ENCODE measurements at places on chromosomes 6 and 20. TPM values are rescaled to one million over a fixed set of nuclear protein-coding genes. Genes with fewer than 3 reads are reported as not detected.
A peak's percentile ranks its signal among the peaks of the same experiment; 100 is the strongest.

The LRRC73 gene
- total RNA-seq = 1.2 TPM

DNA sequence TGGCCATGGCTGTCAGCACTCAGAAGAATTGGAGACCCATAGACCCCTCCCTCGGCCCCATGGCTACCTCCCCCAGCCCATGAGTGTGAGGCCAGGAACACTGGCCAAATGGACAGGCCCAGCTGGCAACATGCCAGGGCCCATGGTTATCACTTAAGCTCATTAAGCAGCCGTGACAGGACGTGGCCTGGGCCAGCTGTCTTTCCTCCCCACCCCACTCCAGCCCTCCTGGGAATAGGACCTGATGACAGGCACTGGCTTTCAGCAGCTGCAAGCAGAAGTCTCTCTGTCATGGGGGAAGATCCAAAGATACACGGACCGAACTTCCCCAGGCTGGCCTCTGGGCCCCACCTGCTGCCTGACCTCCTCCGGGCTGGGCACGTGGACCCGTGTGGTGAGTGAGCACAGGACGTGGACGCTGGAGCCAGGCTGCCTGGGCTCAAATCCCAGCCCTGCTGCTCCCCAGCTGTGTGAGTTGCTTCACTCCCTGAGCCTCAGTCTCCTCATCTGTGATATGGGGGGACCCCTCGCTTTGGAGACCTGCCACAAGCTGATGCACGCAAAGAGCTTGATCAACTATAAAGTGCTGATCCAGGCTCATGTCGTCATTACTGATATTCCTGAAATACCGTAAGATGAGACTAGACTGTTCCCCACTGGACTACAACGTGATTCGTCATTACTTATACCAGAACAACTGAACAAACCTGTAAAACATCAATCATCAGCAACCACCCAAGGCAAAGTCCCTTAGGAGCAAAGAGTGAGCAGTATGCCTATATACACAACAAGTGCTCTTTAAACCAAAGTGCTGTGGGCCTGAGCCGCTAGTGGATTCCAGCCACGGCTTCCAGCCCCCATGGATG lies 22.0 kb upstream of the VSTM2L start:
- DNase-seq = peak; percentile 95

DNA sequence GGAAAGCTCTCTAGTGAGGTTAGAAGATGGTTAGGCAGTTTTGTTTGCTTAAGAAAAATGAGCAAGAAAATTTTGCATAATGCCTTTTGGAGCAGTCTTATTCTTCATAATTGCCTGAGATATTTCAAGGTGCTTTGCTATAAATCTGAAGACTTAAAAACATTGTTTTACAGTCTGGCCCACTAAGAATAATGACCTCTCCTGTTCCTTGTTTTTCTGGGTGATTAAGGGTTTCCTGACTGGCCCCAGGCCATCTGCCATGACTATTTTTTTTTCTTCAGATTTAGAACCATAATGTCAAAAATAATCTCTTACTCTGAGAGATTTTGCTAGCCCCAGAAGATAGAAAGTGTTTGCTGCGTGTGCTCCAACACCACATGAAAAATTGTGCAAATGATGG lies 72.3 kb upstream of the CENPW start:
- no peak for DNase-seq

DNA sequence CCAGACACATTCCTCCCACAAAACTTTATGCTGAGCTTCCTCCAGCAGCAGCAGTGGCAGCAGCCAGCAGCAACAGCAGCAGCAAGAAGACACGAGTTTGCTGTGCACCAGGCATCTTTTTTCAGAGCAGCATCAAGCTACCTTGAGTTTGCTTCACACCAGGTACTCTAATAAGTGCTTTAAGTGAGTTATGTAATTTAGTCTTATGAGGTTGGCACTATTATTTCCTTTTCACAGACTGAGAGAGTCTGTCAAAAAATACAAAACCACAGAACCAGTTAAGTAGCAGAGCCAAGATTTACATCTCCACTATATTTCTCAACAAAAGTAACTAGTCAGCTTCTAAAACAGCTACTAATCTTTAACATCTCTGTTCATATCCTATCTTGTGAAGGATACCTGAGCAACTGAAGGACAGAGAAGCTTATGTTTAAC lies 23.7 kb downstream of the RANBP9 start:
- no peak for DNase-seq

The SPAG4 gene
- 5.0 TPM for total RNA-seq

The FAM162B gene
- total RNA-seq = not detected

GRCh38 chr20:48262466-48262865 lies 477.2 kb upstream of the SULF2 start:
- DNase-seq = no peak

GRCh38 chr6:109628158-109629000 lies 62.6 kb downstream of the AK9 start:
- DNase-seq = no peak

- DNase-seq = peak; percentile 69
Measured at GRCh38 chr6:52994839-52995088, 320 bp downstream of the GSTA4 start.

GRCh38 chr20:23148731-23149570 lies 62.8 kb upstream of the CD93 start:
- DNase-seq = no peak

The VSTM2L gene
- total RNA-seq = 15.9 TPM

DNA sequence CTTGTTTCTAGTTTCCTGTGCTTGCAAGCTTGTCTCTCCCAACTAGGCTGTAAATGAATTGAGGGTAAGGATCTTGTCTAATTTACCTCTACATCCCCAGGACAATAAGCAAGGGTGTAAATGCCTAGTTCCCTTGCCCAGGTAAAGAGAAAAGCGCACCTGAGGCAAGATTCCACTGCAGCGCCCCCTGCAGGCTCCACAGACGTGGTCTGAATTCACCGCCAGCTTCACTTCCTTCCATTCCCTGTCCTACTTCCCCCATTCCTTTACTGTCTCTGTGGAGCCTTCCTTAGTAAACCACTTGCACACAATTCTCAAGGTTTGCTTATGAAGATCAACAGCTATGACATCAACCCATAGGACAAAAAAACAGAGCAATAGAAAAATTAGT lies 42.3 kb downstream of the ANKEF1 start:
- no peak for DNase-seq

The DCDC2 gene
- total RNA-seq = not detected

GRCh38 chr20:23106271-23106851 lies 20.2 kb upstream of the CD93 start:
- no peak for DNase-seq

The ENPP4 gene
- 3.1 TPM for total RNA-seq

The CAGE1 gene
- total RNA-seq = not detected

The ZNF831 gene
- total RNA-seq = not detected

- DNase-seq = no peak
Measured at GRCh38 chr6:16413399-16413798, 175.0 kb downstream of the GMPR start.

DNA sequence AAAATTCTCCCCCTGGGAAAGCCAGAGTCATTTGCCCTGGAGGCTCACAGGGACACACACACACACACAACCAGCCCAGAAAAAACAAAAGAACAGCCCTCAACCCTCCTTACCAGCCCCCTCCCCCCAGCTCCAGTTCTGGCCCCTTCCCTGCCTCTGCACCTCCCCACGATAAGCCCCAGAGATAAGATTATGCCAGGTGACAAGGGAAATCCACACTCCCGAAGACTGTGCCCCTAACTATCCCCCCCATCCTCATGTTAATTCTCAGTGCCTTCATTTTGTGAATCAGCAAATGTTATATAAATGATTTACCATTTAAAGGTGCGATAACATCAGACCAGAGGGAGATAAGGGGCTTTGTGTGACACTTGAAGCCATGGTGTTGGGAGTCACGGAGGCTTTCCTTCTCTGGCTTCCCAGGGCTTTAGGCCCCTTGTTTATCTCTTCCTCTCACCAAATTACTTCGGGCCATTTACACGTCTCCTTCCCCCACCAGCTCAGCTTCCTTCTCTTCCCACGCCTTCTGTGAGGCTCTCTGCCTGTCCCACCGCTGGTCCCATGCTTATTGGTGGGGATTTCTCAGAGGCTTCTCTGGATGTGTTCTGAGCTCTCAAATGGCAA lies 12.5 kb upstream of the FOXC1 start:
- DNase-seq = no peak

DNA sequence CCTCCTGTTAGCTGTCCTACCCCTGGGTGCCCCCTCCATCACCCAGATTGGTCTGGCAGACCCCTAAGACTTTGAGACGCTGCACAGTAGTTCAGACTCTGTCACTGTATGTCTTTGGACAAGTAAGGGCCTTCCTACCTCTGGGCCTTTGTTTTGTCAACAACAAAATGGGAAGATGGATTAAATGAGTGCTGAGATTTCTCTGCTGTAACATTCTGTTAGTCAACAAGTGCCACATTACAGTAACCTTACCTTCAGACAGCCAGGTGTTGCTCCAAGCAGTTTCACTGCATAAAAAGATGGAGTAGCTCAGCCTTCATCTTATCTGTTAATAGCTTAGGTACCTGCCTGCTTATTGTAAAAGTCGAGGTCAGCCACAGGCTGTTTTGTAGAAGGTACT lies 16.0 kb downstream of the CHMP4B start:
- no peak for DNase-seq

GRCh38 chr6:57198926-57199636 lies 23.0 kb downstream of the RAB23 start:
- no peak for DNase-seq

DNA sequence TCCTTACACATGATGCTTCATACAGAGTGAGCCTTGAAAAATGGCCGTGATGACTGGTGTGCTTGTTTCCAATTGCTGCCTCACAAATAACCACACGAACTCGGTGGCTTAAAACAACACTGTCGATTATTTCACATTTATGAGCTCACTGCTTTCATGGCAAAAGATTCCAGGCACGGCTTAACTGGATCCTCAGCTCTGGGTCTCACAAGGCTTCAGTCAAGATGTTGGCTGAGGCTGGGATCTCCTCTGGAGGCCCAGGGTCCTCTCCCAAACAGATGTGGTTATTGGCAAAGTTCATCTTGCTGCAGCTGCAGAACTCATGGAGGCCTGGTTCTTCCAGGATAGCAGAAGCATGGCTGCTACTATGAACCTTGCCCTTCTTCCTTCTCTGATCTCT lies 144.6 kb downstream of the TFAP2C start:
- DNase-seq = no peak

- no peak for DNase-seq
Measured at GRCh38 chr6:133227344-133227743, 13.8 kb upstream of the EYA4 start.

GRCh38 chr6:35044761-35045421 lies 96.2 kb downstream of the TCP11 start:
- no peak for DNase-seq

DNA sequence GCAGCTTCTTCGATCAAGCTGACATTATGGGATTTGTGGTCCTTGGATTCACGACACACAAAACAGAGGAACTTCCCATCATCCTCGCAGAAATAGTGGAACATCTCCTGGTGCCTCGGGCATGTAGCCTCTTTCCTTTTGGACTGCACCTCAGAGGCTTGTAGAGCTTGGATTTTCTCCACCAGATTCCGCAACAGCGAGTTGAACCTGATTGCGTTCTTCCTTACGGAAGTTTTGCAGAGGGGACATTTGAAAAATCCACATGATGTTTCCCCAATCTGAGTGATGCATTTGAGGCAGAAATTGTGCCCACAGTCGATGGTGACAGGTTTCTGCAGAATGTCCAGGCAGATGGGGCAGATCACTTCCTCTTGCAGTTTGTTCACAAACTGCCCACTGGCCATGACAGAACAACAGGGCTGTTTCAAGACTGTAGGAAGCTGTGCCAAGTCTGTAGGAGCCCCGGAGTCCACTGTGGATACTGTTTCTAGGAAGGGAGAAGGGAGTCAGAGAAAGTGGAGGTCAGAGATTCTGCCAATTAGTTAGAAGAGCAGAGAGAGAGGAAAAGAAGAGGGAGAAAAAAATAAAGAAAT lies 392 bp downstream of the TRIM31 start:
- DNase-seq = no peak

- no peak for DNase-seq
Measured at GRCh38 chr6:111294374-111294967, 188.5 kb downstream of the REV3L start.

DNA sequence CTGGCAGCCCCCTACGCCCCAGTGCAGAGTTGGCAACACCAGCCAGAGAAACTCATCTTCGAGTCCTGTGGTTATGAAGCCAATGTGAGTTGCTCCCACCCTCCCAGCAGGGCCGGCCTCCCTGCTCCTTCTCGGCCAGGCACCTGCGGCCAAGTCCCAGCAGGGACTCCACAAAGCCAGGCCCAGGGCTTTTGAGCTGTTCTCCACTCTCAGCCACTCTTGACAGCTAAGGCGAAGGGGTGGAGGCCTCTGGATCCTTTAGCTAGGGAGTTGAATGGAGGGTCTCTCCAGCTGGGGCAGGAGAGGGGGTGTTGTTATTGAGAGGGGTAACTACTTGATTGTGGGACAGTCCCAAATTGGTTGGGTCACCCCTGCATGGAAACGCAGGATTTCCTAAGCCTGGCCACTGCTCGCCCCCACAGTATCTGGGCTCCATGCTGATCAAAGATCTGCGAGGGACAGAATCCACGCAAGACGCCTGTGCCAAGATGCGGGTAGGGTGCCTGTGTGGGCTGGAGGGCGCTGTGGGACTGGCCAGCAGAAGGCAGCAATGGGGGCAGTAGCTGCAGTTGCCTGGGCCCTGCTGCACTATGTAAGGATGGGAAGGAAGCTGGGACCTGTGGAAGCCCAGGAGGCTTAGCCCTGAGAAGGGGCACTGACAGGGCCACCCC lies 58.3 kb downstream of the TCP11 start:
- DNase-seq = no peak

DNA sequence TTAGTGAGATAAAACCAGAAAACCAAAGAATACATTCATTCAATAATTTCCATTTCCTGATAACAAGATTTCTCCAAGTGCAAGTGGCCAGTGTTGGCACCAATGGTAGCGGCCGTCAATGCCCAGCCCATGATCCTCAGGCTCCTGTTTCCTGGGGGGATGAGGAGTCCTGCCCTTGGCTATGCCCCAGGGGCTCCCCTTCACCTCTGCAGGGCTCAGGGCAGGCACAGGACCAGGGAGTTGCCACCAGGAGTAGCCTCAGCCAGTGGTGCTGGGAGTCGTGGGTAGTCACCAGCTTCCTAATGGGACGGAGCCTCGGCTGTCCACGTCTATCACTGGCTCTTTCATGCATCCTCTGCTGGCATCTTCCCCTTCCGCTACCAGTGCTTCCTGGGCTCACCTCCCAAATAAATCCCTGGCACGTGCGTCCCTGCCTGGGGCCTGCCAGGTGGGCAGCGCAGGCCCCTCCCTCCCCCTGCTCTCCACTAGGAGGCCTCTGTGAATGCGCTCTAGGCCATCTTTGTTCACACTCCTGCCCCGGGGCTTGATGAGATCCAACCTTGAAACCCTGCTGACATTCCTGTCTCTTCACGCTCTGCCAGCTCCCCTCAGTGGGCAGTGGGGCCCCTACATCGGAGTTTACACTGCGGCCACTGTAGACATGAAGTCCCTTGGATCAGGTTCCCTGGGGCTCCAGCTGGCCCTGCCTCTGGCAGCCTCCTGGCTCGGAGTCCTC lies 215.7 kb downstream of the SYNDIG1 start:
- no peak for DNase-seq

DNA sequence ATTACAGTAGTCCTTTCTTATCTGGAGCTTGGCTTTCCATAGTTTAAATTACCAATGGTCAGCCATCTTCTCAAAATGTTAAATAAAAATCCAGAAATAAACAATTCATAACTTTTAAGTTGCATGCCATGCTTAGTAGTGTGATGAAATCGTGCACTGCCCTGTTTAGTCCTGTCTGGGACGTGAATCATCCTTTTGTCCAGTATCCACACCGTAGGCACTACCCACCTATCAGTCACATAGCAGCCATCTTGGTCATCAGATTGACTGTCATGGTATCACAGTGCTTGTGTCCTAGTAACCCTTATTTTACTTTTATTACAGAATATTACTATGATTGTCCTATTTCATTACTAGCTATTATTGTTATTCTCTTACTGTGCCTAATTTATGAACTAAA lies 924.1 kb downstream of the EYS start:
- no peak for DNase-seq

- peak; percentile 48 for DNase-seq
Measured at GRCh38 chr20:32763202-32764004, 1.2 kb downstream of the DNMT3B start.
